ENCODE measurements at places on chromosomes 12 and 14.

DNA sequence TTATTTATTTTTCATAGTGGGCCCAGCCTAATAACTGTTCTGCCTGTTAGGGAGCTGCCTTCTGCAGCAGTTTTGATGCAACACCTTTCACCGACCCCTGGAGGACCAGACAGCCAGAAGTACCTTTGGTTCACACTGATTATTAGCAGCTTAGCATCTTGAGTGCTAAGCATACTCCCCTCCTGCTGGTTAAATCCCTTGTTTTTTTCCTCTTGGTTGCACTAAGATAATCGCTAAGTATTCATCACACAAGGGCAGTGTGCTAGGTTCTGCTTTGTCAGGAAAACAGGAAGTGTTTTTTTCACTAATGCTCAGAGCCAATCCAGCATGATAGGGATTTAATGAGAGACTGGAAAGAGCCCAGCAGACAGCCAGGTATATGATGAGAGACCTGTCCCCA lies 437.0 kb downstream of the FUT8 start:
- no peak for DNase-seq

DNA sequence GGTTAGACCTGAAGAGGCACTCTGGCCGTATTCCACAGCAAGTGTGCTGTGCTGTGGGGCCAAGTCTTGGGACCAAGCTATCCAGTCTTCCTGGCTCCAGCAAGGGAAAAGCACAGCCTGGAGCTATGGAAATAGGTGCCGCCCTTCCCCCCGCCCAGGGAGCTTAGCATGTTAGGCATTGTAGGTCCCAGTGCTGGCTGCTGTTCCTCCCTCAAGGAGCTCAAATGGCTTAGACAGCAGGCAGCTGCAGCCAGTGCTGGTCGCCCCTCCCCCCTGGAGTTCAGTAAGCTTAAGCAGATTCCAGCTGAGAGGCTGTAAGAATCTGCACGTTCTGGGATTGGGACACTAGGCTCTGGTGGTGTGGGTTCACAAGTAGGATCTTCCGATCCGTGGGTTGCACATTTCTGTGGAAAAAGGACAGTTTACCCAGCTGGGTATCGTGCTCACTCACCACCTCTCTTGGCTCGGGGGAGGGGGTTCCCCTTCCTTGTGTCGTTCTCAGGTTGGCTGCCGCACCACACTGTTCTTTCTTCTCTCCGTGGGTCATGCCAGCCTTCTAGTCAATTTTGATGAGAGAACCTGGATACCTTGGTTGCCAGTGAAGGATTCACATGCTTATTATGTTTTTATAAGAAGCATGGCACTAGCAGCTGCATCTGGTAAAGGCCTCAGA lies 127.3 kb downstream of the CNTN1 start:
- peak; percentile 59 for DNase-seq

DNA sequence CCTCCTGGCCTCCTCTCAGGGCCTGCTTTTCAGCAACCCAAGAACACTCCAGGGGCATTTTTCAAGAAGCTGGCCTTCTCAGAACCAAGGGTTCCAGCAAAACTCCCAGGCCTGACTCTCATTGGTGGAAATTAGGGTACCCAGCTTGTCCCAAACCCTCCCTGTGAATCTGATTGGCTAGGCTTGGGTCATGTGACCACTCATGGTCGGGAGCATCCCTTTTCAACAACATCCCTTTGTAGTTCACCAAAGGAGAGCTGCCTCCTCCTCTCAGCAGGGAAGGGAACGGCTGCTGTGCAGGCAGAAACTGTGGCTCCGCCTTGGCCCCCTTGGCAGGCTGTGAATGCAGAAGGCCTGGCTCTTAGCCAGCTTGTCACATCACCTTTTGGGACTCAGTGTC lies 94.5 kb downstream of the AACS start:
- no peak for DNase-seq

- DNase-seq, result no peak
Measured at GRCh38 chr14:101083564-101084435, 180.3 kb upstream of the RTL1 start.

GRCh38 chr12:32115404-32116104 lies 8.9 kb downstream of the BICD1 start:
- no peak for DNase-seq

- DNase-seq, result no peak
Measured at GRCh38 chr14:103763730-103764488, 48.3 kb downstream of the ZFYVE21 start.

- DNase-seq, result no peak
Measured at GRCh38 chr14:73942180-73942579, 7.7 kb downstream of the FAM161B start.

- no peak for DNase-seq
Measured at GRCh38 chr12:97601934-97602720, 139.5 kb downstream of the RMST start.

DNA sequence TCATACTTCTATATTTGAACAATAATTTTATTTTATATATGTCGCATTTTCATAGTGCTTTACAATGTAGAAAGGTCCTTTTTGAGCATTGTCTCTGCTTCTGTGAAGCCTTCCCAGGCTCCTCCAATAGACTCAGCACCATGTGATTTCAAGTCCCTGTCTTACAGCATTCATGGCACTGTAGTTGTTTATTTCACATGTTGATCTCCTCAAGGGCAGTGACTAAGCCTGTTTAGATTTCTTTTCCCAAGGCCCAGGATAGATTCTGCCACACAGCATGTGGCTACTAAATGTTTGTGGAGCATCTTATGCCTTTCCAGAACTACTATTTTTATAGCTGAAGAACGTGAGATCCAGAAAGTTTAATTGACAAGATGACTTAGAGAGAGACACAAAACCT lies 391.7 kb downstream of the TMEM117 start:
- no peak for DNase-seq

DNA sequence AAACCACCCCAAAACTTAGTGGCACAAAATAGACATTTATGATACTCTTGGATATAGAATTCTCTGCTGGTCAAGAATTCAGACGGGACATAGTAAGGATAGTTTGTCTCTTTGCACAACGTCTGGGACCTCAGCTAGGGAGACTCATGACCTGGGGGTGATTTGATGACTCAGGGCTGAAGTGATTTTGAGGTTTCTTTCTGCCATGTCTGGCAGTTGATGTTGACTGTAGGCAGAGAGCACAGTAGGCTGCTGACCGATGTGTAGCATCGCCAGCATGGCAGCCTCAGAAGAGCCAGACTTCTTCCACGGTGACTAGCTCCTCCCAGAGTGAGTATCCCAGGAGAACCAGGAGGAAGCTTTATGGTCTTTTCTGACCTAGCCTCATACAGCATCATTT lies 88.9 kb upstream of the FRMD6 start:
- no peak for DNase-seq

- no peak for DNase-seq
Measured at GRCh38 chr12:64911081-64911480, 86.6 kb downstream of the TBC1D30 start.

GRCh38 chr12:45655743-45656142 lies 73.8 kb upstream of the ARID2 start:
- no peak for DNase-seq
